ENCODE measurements at places on chromosomes 1 and 21. TPM values are rescaled to one million over a fixed set of nuclear protein-coding genes. Genes with fewer than 3 reads are reported as not detected.

GRCh38 chr1:53172426-53173128, 24.0 kb upstream of the CPT2 start:
- H3K4me3 ChIP-seq: no peak overlapping the region
- H3K27ac ChIP-seq: no peak overlapping the region
- H3K4me1 ChIP-seq: peaks cover 26% of the 10 kb centered on the region
- no peaks in the 10 kb centered on the region for H3K27me3 ChIP-seq

DNA sequence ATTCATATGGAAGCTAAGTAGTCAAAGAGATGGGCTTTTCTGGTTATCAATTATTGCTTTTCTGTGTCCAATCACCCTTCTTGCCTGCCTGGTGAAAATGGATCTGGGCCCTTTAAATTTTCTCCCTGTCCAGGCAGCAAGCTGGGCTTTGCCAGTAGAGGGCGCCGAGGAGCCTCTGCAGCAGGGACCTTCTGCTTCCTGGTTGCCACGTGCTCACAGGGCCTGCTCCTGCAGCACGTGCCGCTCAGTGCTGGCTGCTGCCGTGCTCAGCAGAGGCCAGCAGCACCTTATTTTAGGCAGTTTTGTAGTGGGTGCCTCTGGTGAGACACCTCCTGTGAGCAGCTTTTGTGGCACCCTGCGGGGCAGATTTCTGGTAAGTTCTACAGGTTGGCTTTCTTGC, 4.0 kb downstream of the ACTL8 start:
- H3K4me3 ChIP-seq: no peak overlapping the region
- H3K36me3 ChIP-seq: no peaks in the 10 kb centered on the region
- no peak overlapping the region for H3K27ac ChIP-seq
- peaks cover 8% of the 10 kb centered on the region for H3K27me3 ChIP-seq
- H3K4me1 ChIP-seq: no peaks in the 10 kb centered on the region

DNA sequence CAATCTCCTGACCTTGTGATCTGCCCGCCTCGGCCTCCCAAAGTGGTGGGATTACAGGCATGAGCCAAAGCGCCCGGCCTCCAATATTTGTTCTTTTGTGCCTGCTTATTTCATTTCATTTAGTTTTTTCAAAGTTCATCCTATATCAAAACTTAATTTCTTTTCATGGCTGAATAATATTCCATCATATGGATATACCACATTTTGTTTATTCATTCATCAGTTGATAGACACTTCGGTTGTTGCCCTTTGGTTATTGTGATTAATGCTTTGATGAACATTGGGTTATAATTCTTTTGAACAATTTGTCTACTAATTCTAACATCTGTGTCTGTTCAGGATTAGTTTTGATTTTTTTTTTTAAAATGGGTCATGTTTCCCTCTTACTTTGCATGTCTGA, 41.7 kb downstream of the SFPQ start:
- no peak for DNase-seq
- H3K4me1 ChIP-seq: no peaks in the 10 kb centered on the region
- H3K36me3 ChIP-seq: no peaks in the 10 kb centered on the region
- no peak overlapping the region for H3K4me3 ChIP-seq
- H3K27me3 ChIP-seq: no peaks in the 10 kb centered on the region

Gene PPT1
- total RNA-seq: 166 TPM

Gene TRIM67
- not detected for total RNA-seq

Measured in upper lobe of right lung (tissue), 1 donor.